ENCODE measurements at places on chromosomes 4 and X. TPM values are rescaled to one million over a fixed set of nuclear protein-coding genes. Genes with fewer than 3 reads are reported as not detected.

IRS4 gene
- 70.1 TPM for total RNA-seq

FAT4 gene
- 7.4 TPM for total RNA-seq

MAOA gene
- total RNA-seq: 12.7 TPM

CSAG3 gene
- not detected for total RNA-seq

SSX2 gene
- total RNA-seq: not detected

GRCh38 chr4:159048166-159048886 lies 54.6 kb upstream of the RAPGEF2 start:
- no peak overlapping the region for H3K4me3 ChIP-seq
- H3K4me1 ChIP-seq: peaks cover 28% of the 10 kb centered on the region
- H3K36me3 ChIP-seq: no peaks in the 10 kb centered on the region

DNA sequence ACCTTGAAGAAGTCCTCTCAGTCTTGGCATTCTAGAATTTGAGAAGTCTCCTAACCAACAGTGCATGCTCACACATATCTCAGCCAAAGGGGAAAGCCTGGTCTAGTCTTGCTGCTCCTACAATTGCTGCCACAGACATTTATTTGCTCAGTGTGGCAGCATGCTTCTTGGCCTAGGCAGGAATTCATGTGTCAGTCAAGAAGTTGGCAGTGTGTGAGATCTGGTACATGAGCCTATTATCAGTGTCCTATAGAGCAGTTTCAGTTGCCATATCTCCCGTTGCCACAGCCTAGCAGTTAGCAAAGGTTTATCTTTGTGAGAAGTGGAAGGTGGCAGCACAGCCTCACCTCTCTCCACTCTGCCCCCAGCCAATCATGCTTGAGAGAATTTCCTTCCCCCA lies 176.9 kb upstream of the ARHGEF9 start:
- no peak for DNase-seq
- H3K4me3 ChIP-seq: no peak overlapping the region
- no peaks in the 10 kb centered on the region for H3K27me3 ChIP-seq

DNA sequence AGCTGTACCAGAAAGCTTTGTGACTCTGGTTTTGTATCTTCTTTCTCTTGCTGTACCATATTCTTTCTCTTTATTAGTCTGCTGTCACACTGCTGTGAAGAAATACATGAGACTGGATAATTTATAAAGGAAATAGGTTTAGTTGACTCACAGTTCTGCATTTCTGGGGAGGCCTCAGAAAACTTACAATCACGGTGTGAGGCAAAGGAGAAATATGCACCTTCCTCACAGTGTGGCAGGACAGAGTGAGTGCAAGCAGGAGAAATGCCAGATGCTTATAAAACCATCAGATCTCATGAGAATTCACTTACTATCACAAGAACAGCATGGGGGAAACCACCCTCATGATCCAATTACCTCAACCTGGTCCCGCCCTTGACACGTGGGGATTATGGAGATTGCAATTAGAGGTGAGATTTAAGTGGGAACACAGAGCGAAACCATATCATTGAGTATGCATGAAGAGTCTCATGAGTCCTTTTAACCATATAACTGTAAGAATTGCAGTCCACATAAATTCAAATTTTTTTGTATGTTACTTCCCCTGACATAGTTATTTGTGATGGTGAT lies 67.4 kb upstream of the INPP4B start:
- H3K36me3 ChIP-seq: no peaks in the 10 kb centered on the region
- no peaks in the 10 kb centered on the region for H3K27me3 ChIP-seq
- no peak overlapping the region for H3K4me3 ChIP-seq
- no peak overlapping the region for H3K27ac ChIP-seq

DNA sequence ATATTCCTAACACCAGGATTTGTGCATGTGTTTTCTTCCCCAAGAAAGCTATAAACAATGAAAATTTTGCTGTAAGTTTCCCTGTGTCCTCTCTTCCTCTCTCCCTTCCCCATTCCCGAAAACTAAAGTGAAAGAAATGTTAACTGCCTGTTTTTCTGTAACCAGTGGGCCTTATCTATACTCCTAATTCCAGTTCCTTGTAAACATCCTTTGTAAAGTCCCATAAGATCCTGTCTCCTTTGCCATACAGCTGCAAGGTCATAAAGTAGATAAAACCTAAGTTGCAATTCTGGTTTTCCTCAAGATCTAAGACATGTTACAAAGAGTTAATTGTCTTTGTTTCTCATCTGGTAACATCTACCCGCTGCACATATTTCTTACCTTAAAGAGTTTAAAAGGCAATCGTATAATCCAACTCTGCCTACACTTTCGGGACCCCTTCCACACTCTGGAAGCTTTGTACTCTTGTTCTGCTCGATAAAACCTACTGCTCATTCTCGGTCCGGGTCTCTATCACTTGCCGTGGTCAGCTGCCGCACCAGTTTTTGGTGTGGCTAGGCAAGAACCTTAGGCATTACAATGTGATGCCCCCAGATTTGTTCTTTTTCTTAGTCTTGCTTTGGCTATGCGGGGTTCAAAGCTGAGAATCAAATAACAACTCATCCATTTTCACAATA lies 20.5 kb downstream of the UGT2B7 start:
- no peak overlapping the region for H3K4me3 ChIP-seq
- H3K4me1 ChIP-seq: no peaks in the 10 kb centered on the region
- no peaks in the 10 kb centered on the region for H3K36me3 ChIP-seq
- DNase-seq: no peak
- H3K27ac ChIP-seq: no peak overlapping the region

GRCh38 chr4:1364217-1364616 lies 17.2 kb downstream of the UVSSA start:
- H3K27me3 ChIP-seq: no peaks in the 10 kb centered on the region
- no peak overlapping the region for H3K27ac ChIP-seq
- no peak for DNase-seq
- H3K36me3 ChIP-seq: no peaks in the 10 kb centered on the region
- H3K4me1 ChIP-seq: peaks cover 7% of the 10 kb centered on the region
